ENCODE measurements at places on chromosomes 6 and 20.

DNA sequence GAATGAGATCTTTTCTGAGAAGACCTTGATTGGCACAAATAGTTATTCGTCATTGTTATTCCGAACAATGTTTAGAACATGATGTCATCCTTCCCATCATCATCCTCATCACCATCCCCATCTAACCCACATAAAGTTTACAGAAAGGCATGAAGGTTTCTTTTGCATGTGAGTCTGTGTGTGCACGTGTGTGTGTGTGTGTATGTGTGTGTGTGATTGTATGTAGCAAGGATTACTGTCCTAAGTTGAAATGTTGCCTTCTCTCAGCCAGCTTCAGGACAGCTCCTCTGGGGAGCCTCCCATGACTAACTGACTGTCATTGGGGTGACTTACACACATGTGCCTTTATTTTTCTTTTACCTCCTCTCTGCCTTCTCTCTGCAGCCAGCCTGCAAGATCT, 113.5 kb downstream of the SLC22A3 start:
- no peak overlapping the region for H3K27ac ChIP-seq

- H3K4me3 ChIP-seq: no peak overlapping the region
- H3K36me3 ChIP-seq: no peaks in the 10 kb centered on the region
- no peak for DNase-seq
- H3K27ac ChIP-seq: no peak overlapping the region
Measured at GRCh38 chr6:109715616-109716015, 24.5 kb downstream of the FIG4 start.

- H3K27ac ChIP-seq: no peak overlapping the region
- H3K27me3 ChIP-seq: no peaks in the 10 kb centered on the region
- no peaks in the 10 kb centered on the region for H3K36me3 ChIP-seq
- H3K4me1 ChIP-seq: no peaks in the 10 kb centered on the region
- no peak for DNase-seq
Measured at GRCh38 chr20:21801193-21801592, 95.7 kb downstream of the PAX1 start.

DNA sequence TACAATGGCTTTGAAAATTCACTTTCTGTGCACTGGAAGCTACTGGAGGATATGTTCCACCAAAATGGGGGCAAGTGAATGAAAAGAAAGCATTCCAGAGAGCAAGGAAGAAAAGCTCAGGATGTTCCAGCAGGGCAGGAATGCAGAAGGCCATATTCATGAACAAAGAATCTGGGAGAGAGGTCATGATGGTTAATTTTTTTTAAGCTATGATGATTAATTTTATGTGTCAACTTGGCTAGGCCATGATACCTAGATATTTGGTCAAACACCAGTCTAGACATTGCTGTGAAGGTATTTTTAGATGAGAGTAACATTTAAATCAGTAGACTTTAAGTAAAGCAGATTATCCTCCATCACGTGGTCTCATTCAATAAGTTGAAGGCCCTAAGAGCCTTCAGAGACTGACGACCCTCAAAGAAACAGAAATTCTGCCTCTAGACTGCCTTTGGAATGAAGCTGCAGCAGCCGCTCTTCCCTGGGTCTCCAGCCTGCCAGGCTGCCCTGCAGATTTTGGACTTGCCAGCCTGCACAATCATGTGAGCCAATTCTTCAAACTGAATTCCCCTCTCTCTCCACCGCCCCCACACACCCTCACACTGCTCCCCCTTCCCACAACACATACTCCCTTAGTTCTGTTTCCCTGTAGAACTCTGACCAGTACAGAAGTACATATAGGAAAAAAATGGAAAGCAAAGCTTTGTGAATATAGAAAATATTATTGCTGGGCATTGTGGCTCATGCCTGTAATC, 20.1 kb upstream of the GCM1 start:
- no peaks in the 10 kb centered on the region for H3K27me3 ChIP-seq
- DNase-seq: no peak
- H3K27ac ChIP-seq: no peak overlapping the region
- no peaks in the 10 kb centered on the region for H3K36me3 ChIP-seq
- H3K4me3 ChIP-seq: no peak overlapping the region

DNA sequence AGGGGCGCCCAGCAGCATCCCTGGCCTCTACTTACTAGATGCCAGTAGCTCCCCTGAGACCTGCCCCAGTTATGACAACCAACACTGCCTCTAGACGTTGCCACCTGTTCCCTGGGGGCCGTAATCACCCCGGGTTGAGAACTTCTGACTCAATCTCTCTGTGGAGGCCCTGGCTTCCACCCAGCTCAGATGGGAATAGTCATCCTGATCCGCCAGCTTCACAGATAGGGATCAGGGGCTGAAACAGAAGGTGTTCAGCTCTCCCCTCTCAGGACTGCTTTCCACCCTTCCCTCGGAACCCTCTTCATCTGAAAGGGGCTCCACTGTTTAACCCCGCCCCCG, 3.3 kb downstream of the CAPN11 start:
- DNase-seq: no peak
- H3K27ac ChIP-seq: no peak overlapping the region
- no peaks in the 10 kb centered on the region for H3K27me3 ChIP-seq
- no peaks in the 10 kb centered on the region for H3K4me1 ChIP-seq
- H3K36me3 ChIP-seq: no peaks in the 10 kb centered on the region

GRCh38 chr6:140623498-140623897, 1249.0 kb upstream of the CITED2 start:
- H3K4me3 ChIP-seq: no peak overlapping the region
- H3K27ac ChIP-seq: no peak overlapping the region
- no peak for DNase-seq
- no peaks in the 10 kb centered on the region for H3K4me1 ChIP-seq
- no peaks in the 10 kb centered on the region for H3K27me3 ChIP-seq

DNA sequence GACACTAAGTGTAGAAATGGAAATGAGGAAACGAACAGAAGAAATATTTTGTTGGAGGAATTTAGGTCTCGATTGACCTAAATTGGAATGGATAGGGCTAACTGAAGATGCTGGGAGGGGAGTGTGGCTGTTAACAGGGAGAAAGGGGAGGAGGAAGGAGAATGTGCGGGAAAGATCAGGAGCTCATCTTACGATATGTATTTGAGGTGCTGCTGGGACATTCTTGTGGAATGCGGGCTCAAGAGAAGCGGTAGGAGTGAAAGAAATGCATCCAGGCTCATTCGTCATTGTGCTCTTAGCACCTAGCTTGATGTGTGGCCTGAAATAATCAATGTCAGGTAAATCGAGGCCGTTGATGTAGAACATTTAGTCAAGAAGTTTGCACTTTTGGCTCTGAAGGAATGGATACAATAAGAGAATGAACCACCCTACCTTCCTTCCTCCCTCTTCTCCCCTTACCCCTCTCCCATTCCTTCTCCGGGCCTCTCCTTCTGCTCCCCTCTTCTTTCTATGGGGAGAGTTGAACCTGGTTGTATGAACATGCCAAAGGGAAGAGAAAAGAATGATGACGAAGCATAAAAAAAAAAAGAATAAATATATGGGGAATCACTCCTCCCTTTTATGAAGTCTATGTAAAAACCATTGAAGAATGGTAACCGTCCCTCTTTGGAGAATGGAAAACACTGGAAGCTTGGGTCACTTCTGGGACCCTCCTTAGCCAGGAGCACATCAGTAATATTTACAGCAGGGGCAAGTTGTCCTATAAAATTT, 70.9 kb downstream of the SASH1 start:
- DNase-seq: no peak
- H3K36me3 ChIP-seq: no peaks in the 10 kb centered on the region
- H3K27me3 ChIP-seq: no peaks in the 10 kb centered on the region
- peaks cover 81% of the 10 kb centered on the region for H3K4me1 ChIP-seq
- H3K4me3 ChIP-seq: no peak overlapping the region

- no peaks in the 10 kb centered on the region for H3K27me3 ChIP-seq
- H3K36me3 ChIP-seq: no peaks in the 10 kb centered on the region
- no peaks in the 10 kb centered on the region for H3K4me1 ChIP-seq
- no peak for DNase-seq
- no peak overlapping the region for H3K27ac ChIP-seq
Measured at GRCh38 chr6:18829272-18829870, 442.2 kb downstream of the RNF144B start.

- H3K4me1 ChIP-seq: peaks cover 18% of the 10 kb centered on the region
- no peaks in the 10 kb centered on the region for H3K27me3 ChIP-seq
- H3K4me3 ChIP-seq: no peak overlapping the region
- no peaks in the 10 kb centered on the region for H3K36me3 ChIP-seq
- DNase-seq: no peak
- no peak overlapping the region for H3K27ac ChIP-seq
Measured at GRCh38 chr20:50360921-50361320, 149.3 kb upstream of the PTPN1 start.

DNA sequence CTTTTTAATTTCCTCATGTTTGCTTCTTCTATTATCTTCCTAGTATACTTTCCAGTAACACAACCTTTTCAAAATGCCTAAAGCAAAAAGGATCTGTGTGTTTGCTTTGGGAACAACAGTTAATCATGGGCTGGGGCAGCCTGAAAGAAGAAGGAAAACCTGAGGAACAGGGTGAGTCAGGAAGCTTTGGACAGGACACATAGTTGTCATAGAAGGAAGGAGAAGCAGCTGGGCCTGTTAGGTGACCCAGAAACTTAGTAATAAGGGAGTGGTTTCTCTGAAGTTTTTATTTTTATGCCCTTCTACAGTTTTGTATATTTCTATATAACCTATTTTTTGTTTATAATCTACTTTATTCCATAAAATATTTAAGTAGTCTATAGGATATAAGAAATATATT, 61.4 kb downstream of the CD24 start:
- peak overlapping the region; percentile 83 for H3K27ac ChIP-seq

- no peaks in the 10 kb centered on the region for H3K27me3 ChIP-seq
- H3K36me3 ChIP-seq: no peaks in the 10 kb centered on the region
- H3K27ac ChIP-seq: no peak overlapping the region
- DNase-seq: no peak
Measured at GRCh38 chr6:104527761-104528415, 331.8 kb downstream of the HACE1 start.

DNA sequence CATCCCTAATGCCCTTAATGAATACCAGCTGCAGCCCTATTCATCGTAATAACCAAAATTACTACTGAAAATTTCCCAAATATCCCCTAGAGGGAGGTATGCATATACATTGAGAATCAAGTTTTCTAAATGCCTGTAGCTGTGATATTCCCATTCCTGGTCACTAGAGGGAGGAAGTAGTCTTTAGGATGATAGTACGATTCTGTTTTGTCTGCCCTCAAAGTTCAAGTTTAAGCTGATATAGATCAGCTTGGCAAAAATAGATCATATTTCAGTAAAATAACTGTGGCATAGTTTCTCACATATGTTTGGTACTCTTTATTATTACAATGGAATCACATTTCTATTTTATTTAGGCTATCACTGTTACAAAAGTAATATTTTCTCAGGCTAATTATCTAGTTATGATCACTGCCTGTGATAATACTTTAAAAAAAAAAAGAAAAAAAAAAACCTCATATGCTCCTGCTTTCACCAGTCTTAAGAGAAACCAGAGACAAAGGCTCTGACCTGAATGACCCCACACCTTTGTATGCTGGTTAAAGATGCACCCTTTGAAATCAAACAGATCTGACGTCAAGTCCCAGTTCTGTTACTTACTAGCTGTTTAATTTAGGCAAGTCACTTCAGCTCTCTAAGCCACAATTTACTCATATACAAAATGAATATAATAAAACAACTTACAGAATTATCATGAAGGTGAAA, 11.0 kb downstream of the TSPYL1 start:
- H3K36me3 ChIP-seq: no peaks in the 10 kb centered on the region
- H3K27ac ChIP-seq: no peak overlapping the region
- H3K27me3 ChIP-seq: no peaks in the 10 kb centered on the region
- H3K4me1 ChIP-seq: no peaks in the 10 kb centered on the region

DNA sequence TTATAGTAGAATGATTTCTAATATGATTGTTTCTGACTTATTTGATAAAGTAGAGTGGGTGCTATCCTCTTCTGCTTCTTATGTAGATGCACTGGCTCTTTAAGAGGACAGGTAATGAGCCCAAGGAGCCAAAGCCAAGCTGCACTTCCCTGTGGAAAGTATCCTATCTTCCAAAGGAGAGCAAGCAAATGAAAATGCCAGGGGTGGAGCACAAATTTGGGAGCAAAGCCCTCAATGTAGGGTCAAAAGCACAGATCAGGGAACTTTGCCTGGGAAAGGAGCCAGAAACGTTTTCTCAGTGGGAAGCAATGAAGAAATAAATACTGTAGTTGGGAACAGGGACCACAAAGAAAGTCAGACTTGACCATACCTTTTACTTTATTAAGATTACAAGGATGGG, 242.9 kb downstream of the SYNE1 start:
- DNase-seq: no peak
- H3K4me1 ChIP-seq: no peaks in the 10 kb centered on the region
- no peak overlapping the region for H3K27ac ChIP-seq
- H3K27me3 ChIP-seq: no peaks in the 10 kb centered on the region

DNA sequence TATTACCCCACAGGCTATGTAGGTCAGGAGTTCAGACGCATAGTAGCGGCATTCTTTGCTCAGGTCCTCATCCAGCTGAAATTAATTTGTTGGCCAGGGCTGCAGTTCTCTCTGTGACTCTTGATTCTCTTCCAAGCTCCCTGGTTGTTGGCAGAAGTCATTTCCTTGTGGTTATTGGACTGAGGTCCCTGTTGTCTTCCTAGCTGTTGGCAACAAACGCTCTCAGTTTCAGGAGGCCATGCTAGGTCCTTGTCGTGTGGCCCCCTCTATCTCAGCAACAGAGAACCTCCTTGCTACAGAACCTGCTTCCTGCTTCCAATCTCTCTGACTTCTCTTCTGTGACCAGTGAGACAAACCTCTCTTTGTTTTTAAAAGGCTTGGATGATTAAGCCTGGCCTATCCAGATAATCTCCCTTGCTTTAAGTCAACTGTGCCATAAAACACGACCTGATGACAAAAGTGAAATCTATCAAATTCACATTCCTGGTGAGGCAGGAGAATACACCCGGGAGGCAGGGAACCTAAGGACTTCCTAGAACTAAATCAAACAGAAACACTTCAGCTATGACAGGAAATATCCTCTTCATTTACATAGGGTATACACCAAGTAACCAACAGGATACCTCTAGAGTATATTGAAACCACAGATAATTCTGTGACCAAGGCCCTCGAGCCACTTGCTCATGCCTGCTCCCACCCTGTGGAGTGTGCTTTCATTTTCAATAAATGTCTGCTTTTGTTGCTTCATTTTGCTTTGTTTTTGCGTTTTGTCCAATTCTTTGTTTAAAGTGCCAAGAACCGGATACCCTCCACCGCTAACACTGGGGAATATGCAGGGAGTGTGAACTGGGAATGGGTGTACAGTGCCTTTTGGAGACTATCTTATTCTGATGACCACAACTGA, 196.0 kb downstream of the BTBD3 start:
- H3K27me3 ChIP-seq: no peaks in the 10 kb centered on the region
- DNase-seq: no peak
- no peaks in the 10 kb centered on the region for H3K36me3 ChIP-seq
- peaks cover 28% of the 10 kb centered on the region for H3K4me1 ChIP-seq

- no peaks in the 10 kb centered on the region for H3K27me3 ChIP-seq
- DNase-seq: no peak
- no peaks in the 10 kb centered on the region for H3K4me1 ChIP-seq
Measured at GRCh38 chr20:6040958-6041807, 12.7 kb downstream of the LRRN4 start.

DNA sequence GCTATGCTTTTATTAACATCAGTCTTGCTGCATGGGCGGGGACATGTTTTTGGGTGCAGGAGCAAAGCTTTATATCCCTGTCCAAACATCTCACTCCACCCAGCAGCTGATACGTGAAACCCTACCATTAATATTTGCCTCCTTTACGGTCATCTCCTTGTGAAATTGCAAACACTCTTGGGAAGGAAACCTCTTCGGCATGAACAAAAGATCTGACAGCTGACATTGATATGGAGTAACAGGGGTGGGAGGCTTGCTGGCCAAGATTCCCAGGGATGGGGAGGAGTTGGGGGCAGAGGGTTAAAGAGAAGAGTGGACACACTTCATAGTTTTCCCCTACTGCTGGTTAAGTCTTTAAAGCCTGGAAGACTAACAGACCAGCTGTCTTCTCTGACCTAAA, 22.2 kb upstream of the VEGFA start:
- H3K36me3 ChIP-seq: no peaks in the 10 kb centered on the region
- no peaks in the 10 kb centered on the region for H3K27me3 ChIP-seq
